ENCODE measurements at places on chromosomes 5 and 9.

- no peak for DNase-seq
Observed at GRCh38 chr5:6535594-6535993, 86.9 kb downstream of the UBE2QL1 start.

- DNase-seq = no peak
Observed at GRCh38 chr5:44443172-44443571, 54.0 kb upstream of the FGF10 start.

- DNase-seq = no peak
Observed at GRCh38 chr9:3760031-3760430, 234.2 kb upstream of the RFX3 start.

- DNase-seq = no peak
Observed at GRCh38 chr9:105073147-105073546, 145.2 kb upstream of the ABCA1 start.

- no peak for DNase-seq
Observed at GRCh38 chr9:7507566-7508270, 291.9 kb downstream of the DMAC1 start.

DNA sequence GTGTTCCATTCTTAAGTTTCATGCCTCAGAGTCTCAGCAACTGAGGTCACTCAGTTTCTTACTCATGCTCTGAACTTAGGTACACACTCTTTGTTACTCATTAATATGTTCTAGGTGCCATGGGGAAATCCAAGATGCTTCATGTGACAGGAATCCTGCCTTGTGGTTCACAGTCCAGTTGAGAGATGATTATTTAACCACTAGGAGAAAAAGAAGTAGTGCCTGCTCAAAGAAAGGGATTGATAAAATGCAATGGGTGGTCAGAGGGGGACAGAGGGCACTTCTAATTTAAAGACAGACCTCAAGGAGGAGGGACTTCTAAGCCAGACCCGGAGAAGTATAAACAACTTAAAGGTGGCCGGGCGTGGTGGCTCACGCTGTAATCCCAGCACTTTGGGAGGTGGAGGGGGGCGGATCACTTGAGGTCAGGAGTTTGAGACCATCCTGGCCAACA lies 69.0 kb downstream of the UGCG start:
- no peak for DNase-seq

GRCh38 chr5:23579566-23579965 lies 72.2 kb downstream of the PRDM9 start:
- no peak for DNase-seq

DNA sequence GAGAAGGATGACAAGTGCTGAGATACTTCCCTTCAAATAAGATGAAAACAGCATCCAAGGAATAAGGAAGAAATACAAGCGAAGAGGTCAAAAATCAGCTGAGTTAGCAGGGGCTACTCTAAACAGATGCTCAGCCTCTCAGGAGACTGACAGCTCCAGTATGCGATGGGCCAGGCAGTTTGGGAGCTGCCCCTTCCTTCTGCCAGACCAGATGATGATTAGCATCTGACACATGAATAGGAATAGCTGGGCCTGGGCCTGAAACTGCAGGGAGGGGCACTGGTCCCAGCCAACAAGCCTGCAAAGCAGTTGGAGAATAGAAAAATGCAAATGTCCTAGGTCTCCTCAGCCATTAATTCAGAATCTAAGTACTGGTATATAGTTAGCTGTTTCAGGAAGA lies 13.1 kb upstream of the MAP3K1 start:
- no peak for DNase-seq

GRCh38 chr5:74130155-74130897 lies 504.3 kb downstream of the ARHGEF28 start:
- no peak for DNase-seq

GRCh38 chr5:140266471-140267200 lies 36.3 kb downstream of the PFDN1 start:
- no peak for DNase-seq

GRCh38 chr5:79851391-79851863 lies 139.6 kb downstream of the MTX3 start:
- DNase-seq = no peak

DNA sequence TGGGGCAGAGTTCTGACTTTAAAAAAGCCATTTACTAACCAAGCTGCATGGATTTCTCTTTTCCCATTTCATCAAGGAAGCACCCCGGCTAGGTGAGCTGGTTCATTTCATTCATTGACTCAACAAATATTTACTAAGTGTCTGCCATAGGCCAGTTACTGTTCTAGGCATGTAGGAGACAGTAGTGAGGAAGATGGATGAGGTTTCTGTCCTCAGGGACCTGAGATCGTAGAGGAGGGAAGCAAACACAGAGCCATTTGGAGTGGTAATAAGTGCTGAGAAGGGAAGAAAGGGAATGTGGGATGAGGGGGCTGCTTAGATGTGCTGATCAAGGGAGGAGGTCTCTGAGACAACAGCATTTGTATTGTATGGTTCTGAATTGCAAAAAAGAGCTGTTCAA lies 120.4 kb downstream of the C9orf152 start:
- no peak for DNase-seq

DNA sequence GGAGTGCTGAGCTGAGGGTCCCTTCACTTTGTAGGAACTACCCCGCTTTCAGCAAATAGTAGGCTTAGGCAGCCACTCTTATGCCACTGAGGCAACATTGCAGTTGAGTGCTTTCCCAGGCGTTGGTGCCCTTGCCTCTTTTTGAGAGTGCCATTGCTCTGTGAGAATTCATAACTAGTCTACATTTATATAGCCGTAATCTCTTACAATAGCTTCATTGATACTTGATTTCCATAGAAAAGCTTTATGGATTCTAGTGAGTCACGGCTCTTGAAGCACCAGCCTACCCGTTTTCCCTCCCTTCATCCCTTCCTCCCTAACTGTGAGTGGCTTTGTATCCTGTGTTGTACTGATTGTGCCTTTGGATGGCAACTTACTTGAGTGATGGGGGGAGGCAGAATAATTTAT lies 283.9 kb downstream of the AOPEP start:
- no peak for DNase-seq

GRCh38 chr5:16763211-16763610 lies 146.4 kb upstream of the RETREG1 start:
- DNase-seq = no peak

GRCh38 chr5:108911055-108911454 lies 163.4 kb downstream of the FER start:
- no peak for DNase-seq

DNA sequence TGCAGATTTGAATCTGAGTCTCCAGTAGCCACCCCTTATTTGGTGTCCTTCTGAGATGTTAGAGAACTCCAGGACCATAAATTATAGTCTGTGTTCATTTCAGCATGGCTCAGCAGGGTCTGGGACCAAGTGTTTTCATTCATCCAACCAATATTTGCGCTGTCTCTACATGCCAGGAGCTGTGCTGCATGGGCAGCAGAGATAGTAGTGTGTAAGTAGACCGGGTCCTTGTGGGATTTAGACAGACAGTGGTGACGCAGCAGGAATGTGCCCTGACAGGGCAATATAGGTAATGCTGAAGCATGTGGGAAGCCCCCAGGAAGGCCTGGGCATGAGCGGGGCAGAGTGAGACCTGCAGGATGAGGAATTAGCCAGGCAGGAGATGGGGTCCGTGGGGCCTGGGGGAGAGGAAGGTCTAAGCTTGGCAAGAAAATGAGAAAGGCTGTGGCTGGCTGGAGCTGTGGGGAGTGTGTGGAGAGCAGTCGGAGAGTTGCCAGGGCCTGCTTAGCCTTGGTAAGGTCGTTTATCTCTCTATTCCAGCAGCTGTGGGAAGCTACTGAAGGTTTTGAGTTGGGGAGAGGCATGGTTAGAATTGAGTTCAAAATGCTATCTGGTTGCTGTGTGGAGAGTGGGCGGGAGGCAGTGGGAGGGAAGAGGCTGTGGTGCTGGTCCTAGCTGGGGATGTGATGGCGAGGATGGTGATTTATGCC lies 16.8 kb downstream of the STXBP1 start:
- DNase-seq = no peak

DNA sequence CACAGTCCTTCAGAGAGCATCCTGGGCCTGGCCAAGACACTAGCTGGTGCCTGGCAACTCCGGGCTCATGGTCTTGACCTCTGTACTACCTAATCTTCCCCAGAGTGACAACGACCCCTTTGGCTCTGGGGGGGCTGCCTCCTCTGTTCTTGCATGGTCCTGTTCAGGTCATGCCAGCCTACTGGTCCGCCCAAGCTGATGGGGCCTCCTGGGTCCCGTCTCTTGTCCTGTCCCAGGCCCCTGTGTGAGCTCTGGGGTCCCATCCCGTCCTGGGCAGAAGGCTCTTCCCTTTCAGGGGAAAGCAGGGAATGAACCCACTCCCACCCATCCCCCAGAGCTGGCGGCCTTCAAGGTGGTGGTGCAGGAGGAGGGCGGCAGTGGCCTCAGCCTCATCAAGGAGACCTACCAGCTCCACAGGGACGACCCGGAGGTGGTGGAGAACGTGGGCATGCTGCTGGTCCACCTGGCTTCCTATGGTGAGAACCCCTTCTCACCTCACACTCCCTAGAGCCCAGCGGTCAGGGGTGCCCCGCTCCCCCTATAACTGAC lies 13.3 kb downstream of the REXO4 start:
- no peak for DNase-seq
